ENCODE measurements at places on chromosomes 7 and 10. TPM values are rescaled to one million over a fixed set of nuclear protein-coding genes. Genes with fewer than 3 reads are reported as not detected.
A peak's percentile ranks its signal among the peaks of the same experiment; 100 is the strongest.

DNA sequence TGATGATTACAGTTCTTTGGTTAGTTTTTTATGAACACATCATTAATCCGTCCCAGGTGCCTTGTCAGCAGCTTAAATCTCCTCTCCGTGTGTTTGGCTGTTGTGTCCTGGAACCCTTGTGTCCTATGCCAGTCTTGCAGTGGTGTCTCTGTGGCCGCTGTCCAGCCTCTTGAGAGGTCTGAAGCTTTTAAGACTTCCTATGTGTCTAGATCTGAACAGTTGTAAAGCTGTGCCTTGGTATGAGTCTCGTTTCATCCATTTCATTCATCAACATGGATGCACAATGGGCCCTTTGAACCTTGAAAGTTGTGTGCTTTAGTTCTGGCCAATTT, 16.7 kb downstream of the LMTK2 start:
- DNase-seq: no peak

- peak; percentile 63 for DNase-seq
These were observed 139.4 kb upstream of the SHH start for GRCh38 chr7:155951554-155952158.

DNA sequence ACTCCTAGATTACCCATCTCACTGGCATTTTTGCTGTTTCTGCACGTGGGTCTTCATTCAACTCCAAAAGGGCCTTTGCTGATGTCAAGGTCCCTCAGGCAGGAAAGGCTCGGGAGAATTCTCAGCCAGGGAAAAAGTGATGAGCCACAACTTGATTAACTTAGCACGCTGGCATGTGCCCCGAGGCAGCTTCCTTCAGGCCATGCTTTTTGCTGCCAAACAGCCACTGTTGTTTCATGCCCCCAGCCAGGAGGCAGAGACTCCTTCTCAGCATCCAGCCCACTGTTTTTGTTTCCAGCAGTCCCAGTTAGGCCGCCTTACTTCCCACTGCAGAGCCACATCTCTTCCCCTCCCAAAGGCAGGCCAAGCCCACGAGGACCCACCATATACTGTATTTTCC, 266.5 kb upstream of the YAE1 start:
- DNase-seq: no peak

GRCh38 chr7:105285118-105285874, 103.4 kb downstream of the SRPK2 start:
- DNase-seq: no peak

- peak; percentile 48 for DNase-seq
These were observed 72.5 kb downstream of the C10orf90 start for GRCh38 chr10:126598009-126598408.

DNA sequence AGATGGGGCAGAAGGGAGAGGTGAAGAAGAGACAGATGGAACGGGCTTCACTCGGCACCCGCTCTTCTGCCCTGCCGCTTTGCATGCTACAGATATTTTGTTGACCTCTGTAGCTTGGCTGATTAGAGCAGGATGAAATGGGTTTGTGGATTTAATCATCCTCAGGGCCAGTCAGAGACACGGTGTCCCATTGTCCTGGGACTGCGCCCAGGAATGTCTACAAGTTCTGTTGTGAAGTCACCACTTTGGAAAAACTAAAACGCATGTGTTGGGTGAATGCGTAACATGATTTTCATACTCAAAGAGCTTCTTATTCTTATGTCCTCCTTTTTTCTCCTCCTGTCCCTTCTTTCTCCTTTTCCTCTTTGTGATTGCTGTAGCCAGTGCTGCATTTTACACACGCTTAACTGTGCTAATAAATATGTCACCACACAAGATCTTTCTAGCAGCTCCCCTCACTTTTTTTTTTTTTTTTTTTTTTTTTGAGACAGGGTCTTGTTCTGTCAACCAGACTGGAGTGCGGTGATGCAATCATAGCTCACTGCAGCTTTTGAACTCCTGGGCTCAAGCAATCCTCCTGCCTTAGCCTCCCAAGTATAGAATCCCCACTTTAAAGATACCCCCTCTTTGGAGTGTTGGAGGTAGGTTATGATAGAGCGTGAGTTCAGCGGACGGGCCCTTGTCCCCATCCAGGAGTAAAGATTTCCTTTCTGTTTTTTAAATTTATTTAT, 3.4 kb downstream of the CPA4 start:
- no peak for DNase-seq

GRCh38 chr10:106836933-106837663, 327.4 kb downstream of the SORCS1 start:
- DNase-seq: no peak

DNA sequence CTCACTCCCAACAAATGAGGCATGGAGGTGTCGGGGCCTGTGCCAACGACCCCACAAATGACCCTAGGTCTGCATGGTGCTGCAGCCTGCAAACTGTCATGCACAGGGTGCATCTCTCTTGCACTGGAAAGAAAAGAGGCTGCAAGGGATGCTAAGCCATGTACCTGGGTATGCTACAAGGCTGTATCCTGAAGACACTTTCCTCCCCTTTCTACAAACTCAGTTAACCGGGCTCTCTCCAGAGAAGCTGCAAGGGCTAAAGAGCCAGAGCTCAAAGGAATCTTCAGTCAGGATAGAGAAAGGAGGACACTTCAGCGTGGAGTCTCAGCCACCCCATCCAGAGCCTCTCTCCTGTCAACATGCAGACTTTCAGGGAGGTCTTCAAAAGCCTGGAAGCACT, 449.0 kb downstream of the GRID1 start:
- no peak for DNase-seq

GFRA1 gene
- 5.1 TPM for total RNA-seq

SLC35G1 gene
- total RNA-seq: 6.0 TPM

BCL7B gene
- 36.7 TPM for total RNA-seq
